ENCODE measurements at places on chromosomes 1 and 21.

DNA sequence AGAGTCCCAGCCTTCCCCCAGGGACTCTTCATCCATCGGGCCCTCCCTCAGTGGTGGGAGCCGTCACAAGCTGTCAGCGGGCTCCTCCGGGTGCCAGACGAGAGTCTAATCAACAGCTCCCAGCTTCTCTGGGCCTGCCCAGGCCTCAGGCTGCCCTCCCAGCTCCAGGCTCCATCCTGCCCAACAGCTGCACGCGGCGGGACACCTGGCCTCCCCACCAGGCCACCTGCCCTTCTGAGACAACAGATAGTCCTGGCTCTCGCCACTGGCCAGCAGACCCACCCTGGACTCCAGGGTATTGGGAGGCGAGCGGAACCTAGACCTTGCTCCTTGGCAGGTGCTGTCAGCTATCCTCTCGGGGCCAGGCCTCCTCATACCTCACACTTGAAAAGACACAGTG lies 3.1 kb downstream of the WNT4 start:
- no peak for DNase-seq

- no peak for DNase-seq
Measured at GRCh38 chr1:61174060-61174795, 91.9 kb downstream of the NFIA start.

GRCh38 chr1:92972409-92973129 lies 11.3 kb upstream of the DIPK1A start:
- no peak for DNase-seq

- DNase-seq: no peak
Measured at GRCh38 chr1:115492880-115493279, 148.9 kb upstream of the VANGL1 start.

GRCh38 chr1:175237389-175237788 lies 44.8 kb upstream of the KIAA0040 start:
- no peak for DNase-seq

DNA sequence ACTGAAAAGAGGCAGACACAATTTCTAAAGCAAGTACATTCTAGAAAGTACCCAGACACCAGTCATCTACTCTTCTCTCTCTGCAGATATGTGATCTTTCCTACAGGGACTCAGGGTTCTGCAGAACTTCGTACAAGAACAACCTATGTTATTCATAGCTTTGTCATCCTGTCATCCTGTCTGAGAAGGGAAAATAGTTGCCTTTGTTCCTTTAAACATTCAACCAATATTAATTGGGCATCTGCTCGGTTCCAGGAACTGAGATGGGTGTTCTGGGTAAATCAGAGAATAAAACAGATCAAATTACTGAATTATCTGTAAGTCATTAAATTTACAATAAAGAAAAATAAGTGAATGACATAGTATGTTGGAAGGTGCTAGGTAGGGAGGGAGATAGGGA lies 504.9 kb downstream of the MATN1 start:
- no peak for DNase-seq

- DNase-seq: no peak
Measured at GRCh38 chr1:227764019-227764391, 28.8 kb downstream of the SNAP47 start.

DNA sequence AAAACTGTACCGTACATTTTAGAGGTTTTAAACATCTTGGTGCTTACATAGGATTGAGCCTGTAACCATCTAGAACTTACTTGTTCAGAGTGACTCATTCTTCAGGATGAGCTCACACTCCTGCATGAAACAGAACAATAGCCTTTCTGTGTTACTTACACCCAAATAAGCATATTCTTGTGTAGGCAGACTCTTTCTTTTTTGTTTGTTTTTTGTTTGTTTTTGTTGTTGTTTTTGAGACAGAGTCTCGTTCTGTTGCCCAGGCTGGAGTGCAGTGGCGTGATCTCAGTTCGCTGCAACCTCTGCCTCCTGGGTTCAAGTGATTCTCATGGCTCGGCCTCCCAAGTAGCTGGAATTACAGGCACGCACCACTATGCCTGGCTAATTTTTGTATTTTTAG lies 3.8 kb upstream of the CA6 start:
- DNase-seq: no peak

DNA sequence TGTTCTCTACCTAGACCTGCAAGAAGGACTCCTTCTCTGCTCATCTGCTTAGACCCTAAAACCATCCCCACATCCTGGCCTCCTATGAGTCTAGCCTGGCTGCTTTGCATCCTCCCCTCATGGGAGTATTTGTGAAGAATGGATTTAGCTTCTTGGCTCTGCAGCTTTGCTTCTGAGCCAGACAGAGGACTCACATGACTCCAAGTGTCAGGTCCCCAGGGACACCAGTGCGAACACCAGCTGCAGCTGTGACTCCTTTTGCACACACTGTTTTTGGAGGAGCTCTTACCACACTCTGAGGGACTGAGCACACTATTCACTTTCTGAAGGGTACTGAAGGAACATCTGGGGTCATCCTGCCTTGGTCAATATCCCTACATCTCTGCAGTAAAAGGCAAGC lies 131.8 kb upstream of the SGIP1 start:
- DNase-seq: peak; percentile 44
